ENCODE measurements at places on chromosomes 4 and X.

DNA sequence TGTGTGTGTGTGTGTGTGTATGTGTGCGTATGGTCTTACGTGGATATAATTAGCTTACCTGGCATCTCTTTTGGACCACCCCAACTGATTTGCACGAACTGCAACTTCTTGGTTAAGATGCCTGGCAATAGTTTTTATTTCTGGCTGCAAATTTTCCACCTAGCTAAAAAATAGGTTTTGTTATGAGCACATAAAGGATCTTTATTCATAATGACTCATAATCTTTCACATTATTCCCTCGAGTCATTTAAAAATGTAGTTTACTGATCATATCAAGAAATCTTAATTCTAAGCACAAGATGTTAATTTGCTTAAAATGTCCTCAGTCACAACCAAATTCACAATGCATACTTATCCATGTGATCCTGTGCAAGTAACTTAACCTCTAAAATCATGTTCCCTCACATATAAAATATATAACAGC is 1.5 kb downstream of the COX18 start:
- no peak for DNase-seq

GRCh38 chrX:9458516-9459078 is 6.3 kb upstream of the TBL1X start:
- no peak for DNase-seq

GRCh38 chr4:122118243-122118642 is 33.9 kb upstream of the BLTP1 start:
- DNase-seq, result no peak

- DNase-seq, result no peak
These were observed 225.6 kb downstream of the FBXW7 start for GRCh38 chr4:152310257-152310656.

DNA sequence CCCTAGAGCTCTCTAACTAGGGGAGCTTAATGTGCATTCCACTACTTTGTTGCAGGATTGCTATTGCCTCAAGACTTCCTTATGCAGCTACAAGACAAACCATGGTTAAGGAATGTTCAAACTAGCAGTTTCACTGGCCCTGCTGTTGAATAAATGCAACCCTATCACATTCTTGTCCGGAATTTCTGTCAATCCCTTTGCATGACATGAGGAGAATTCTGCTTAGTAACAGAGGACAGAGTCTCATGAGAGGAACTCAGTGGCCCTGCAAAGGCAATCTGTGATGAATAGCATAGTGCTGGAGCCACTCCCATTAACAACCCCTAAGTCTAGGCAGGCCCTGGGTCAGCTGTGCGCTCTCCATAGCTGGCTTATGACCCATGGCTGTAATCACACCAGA is 30.7 kb upstream of the SGMS2 start:
- DNase-seq, result no peak

- no peak for DNase-seq
These were observed 276.3 kb upstream of the AGA start for GRCh38 chr4:177718514-177718913.

GRCh38 chr4:37837446-37837845 is 11.0 kb downstream of the PGM2 start:
- no peak for DNase-seq

- DNase-seq, result no peak
These were observed 249.0 kb downstream of the CBR4 start for GRCh38 chr4:168761066-168761465.

DNA sequence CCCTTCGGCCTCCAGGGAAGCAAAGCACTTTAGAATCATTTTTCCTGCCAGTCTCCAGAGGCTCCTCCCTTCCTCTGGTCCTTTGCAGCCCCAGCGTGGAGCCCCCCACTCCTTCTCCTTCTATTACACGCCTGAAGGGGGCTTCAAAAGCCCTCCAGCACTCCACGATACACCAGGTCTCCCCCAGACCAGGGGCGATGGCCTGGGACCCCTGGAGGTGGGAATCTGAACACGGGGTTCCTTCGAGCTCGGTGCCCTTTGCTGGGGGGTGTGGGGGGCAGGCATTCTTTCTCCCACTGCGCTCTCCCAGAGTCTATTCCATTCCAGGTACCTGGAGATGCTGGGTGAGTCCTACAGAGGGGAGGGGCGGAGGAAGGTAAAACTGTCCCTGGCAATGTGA is 97.6 kb downstream of the HMX1 start:
- DNase-seq, result no peak

- no peak for DNase-seq
These were observed 69.9 kb downstream of the HMGB2 start for GRCh38 chr4:173264245-173264644.

DNA sequence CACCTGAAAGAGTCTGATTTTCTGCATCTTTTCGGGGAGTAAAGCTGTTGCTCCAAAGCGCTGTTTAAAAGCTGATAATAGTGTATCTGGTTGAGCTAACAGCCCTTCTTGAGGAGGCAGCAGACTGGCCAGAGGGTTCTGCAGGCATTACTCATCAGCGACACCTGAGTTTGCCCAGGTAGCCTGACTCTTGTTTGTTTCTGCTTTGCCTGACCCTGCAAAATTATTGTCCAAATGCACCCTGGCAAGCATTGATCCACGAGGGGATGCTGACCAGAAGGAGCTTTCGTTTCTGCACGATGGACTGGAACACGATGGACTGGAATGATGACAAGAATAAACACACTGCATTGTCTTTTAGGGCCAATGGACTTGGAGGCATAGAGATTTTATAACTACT is 6.2 kb downstream of the CD99 start:
- no peak for DNase-seq

- DNase-seq, result peak; percentile 40
These were observed at the start of gene FNIP2 for GRCh38 chr4:158768555-158769174. Gene FNIP2 (plus strand): TSS chr4:158769026. CDS start chr4:158769213, 187 bp downstream.

DNA sequence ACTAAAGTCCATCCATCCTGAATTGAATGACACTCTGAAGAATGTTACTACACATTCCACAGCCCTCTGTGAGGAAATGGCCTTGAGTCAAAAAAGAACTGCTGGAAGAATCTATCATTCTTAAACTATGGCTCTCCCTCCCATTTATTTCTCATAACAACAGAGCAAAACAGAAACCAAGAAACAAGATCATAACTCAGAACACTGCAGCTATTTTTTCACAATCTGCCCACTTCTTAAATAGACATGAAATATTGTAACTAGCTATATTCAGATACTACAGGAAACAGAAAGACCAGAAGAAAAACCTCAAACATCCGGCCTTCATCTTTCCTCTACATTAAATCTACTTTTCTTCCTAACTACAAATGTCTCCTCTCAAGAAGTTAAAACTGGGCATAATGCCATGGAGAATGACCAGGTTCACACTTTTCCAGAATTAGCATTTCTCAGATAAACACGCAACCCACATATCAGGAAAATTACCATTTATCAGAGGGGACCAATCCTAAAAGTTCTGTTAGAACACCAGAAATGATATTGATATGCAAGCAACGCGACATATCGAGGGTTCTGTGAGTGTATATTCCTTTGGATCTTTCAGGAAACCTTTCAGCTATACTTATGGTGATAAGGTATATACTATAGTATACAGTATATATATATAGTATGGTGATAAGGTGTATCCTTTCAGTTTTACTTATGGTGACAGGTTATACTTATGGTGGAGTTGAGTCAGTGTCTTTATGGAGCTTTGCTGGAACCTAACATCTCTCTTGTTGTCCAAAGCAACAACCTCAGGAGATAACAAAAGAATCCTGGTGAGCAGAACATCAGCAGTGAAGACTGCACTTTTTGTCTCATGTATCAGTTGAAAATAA is 60.4 kb upstream of the IRF2 start:
- DNase-seq, result no peak

DNA sequence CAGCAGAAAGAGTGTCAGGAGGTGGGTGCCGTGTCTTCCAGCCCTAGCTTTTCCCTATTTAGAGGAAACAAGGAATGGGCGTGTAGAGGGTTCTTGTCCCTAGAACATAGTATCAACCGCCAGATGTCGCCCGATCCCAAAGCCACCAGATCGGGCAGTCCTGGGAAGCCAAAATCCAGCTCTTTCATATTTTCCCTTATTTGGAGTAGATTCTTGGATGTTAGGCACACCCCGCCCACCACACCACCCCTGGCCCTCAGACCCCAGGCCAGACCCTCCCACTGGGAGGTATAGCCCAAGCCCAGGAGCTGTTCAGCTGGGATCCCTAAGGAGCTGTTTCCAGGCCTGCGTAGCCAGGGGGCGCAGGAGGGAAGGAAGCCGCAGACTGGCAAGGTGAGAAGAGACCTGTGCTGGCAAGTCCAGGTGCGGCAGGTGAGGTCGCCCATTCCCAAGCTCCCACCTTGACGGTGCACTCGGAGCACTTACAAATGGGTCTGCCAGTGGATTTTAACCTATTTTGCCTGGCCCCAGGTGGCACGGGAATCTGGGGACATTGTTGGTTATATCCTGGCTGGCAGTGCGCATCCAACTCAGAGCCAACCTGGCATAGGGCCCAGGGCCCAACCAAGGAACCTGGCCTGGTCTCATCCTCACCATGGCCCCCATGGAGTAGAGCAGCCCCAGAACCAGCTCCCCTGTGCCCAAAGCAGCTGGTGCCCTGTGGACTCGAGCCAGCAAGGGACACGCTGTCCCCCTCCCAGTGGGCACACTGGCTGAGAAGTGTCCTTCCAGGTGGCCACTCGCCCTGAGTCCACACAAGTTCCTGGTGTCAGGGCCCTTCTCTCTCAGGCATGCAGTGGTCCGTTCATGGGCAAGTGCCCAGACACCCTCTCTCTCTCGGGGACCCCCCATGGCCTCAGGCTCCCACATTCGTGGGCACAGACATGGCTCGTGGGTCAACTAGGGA is 811 bp downstream of the FLNA start:
- no peak for DNase-seq

DNA sequence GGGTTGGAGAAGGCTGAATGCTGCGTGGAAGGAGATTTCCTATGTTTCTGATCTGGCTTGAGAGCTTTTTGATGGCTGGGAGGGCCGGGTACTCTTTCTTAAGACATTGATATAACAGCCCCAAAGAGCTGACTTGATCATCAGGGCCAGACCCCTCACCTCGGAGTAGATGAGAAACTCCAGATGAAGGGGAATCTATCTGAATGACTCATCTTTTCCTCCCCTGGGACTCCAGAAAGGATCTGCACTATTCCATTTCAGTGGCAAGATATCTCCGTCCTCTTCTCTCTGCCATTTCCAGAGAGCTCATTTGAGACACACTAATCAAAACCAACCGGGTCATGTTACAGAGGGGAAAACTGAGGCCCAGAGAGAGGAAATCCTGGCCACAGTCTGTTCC is 92.9 kb upstream of the MSX1 start:
- DNase-seq, result no peak

GRCh38 chr4:7894677-7895181 is 44.9 kb downstream of the AFAP1 start:
- no peak for DNase-seq

DNA sequence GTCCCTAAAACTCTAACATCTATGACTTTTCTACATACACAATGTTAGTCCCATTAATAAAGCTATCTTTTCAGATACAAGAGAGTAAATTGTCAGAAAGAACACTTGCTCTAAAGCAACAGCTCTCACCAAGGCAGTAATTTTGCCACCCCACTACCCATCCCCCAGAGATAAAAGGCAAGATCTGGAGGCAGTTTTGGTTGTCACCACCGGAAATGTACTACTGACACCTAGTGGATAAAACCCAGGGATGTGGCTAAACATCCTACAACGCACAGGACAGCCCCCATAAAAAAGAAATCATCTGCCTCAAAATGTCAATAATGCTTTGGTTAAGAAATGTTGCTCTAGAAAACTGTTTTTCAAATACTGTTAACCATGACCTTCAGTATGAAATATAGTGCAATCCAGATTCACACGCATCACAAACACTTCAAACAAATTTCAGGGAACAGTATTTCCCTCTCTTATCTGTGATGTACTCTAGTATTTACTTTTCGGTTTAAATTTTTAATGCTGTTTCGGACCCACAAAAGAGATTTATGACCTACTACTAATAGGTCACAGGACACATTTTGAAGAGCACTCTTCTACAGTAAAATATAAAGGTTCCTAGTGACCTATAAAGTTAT is 5.1 kb downstream of the FBXL5 start:
- peak; percentile 37 for DNase-seq

DNA sequence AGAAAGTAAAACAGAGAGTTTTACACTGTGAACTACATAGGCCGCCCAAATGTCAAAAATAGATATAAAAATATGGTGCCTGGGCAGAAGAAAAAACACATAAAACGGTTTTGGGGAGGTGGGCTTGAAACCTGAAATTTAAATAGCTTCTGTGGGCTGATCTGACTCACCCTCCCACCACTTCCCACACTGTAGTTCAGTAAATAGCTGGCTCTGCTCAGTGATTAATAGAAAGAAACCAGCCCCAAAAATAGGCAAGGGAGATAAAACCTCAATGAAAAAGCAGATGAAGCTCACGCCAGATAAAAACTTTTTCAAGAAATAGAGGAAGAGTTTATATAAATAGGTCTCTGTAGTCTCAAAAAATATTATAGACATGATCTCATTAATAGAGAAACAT is 13.2 kb upstream of the COX7B2 start:
- DNase-seq, result no peak

DNA sequence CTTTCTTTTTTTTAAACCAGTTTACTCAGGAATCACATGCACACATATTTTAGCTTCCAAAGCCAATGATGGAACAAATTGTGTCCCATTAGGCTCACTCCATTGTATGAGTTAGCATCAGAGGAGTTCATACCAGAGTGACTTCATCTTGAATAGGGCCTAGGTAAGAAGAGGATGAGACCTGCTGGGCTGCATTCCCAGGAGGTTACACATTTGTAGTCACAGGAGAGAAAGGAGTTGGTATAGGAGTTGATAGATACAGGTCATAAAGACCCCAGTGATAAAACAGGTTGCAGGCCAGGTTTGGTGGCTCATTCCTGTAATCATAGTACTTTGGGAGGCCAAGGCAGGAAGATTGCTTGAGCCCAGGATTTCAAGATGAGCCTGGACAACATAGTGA is 9.3 kb downstream of the PDGFRA start:
- no peak for DNase-seq

GRCh38 chrX:48591255-48591791 is 6.0 kb upstream of the WDR13 start:
- DNase-seq, result no peak

GRCh38 chr4:67604749-67605148 is 46.2 kb downstream of the STAP1 start:
- DNase-seq, result no peak

DNA sequence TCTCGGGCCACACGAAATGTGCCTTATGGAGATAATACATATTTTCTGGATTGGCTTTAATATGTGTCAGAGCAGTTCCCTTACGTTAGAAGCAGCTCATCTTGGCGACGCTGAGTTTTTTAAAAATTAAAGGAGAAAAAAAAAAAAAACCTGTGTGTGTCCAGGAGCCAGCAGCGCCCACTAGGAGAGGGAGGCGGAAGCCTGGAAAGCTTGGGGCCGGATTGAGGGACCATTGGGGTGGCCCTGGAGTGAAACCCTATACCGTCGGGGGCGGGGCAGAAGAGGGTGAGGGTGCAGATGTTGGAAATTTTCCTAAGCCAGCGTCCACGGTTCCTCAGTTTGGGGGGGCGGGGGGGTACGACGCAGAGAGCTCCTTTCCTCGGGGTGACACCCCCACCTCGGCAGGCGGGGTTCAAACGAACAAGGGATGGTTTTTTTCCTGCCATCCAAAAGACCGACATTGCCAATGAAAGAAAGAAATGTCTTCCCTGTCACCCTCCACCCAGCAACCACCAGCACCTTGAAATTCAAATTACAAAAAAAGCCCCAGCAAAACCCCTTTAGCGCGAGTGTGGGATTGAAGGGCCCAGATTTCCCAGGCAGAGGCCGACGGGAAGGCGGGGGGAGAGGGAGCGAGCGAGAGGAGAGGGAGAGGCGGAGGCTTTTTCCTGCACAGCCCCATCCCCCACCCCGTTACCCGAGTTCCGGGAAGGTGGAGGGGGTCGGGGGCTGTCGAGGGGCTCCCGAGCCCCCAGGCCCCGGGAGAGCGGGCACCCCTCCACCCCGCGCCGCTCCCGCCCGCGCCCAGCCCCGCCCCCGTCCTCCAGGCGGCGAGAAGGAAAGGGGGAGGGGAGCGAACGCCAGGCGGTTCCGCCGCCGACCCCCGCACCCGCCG is 859 bp downstream of the SMARCA1 start:
- DNase-seq, result no peak
